ENCODE measurements at places on chromosomes 3 and 15. TPM values are rescaled to one million over a fixed set of nuclear protein-coding genes. Genes with fewer than 3 reads are reported as not detected.

DNA sequence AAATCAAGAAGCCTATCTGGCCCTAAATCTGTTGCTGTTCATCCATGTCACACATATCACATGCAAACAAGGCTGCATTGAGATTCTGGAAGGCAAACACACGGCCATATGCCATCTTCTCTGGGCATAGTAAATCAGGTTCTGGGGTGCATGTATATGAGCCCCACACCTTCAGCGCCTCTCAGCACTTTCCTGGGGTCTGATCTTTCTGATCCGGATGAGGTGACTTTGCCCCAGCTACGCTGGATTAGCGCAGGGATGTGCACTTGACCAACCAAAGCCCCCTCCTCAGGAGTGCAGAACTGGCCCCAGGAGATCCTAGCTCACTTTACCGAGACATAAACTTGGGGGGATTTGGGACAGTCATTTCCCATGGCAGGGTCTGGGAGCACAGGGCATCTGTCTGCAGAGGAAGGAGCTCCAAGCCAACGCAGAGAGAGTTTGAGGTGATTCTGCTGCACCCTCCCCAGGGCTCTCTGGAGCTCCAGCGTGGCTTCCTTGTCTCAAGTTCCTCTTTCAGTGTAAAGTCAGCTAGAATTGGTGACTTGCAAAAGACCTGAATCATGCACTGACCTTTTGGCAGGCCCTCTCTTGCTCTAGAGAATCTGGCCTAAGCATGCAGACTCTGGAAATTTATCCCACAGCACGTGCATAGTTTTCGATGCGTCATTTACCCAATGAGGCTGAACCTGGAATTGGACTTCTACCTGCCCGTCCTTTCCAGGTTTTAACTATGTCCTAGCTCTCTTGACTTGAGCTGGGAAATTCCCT, 63.5 kb upstream of the KLF13 start:
- H3K4me1 ChIP-seq: peaks cover 30% of the 10 kb centered on the region
- H3K27me3 ChIP-seq: no peaks in the 10 kb centered on the region
- H3K4me3 ChIP-seq: no peak overlapping the region
- no peak for DNase-seq
- peak overlapping the region; percentile 83 for H3K27ac ChIP-seq

CDHR4 gene
- total RNA-seq: not detected

DNA sequence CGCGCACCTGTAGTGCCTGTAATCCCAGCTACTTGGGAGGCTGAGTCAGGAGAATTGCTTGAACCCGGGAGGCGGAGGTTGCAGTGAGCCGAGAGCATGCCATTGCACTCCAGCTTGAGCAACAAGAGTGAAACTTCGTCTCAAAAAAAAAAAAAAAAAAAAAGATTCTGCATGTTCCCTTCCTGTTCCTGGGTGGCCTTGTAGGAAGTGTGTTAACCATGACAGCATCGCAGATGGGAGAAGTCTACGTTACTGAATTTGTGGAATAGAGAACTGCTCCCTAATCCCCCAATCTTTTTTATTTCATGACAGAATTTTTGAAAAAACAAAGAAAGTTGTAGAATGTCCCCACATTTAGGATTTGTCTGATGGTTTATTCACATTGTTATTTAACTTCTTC, 45.4 kb downstream of the FOXL2 start:
- no peak overlapping the region for H3K4me3 ChIP-seq
- H3K4me1 ChIP-seq: no peaks in the 10 kb centered on the region
- H3K36me3 ChIP-seq: no peaks in the 10 kb centered on the region
- no peak overlapping the region for H3K27ac ChIP-seq
- no peaks in the 10 kb centered on the region for H3K27me3 ChIP-seq

MEF2A gene
- 47.5 TPM for total RNA-seq

- DNase-seq: no peak
- H3K27me3 ChIP-seq: no peaks in the 10 kb centered on the region
- H3K27ac ChIP-seq: no peak overlapping the region
- no peaks in the 10 kb centered on the region for H3K4me1 ChIP-seq
- no peaks in the 10 kb centered on the region for H3K36me3 ChIP-seq
Measured at GRCh38 chr15:54915380-54915779, 281.4 kb downstream of the RSL24D1 start.

DNA sequence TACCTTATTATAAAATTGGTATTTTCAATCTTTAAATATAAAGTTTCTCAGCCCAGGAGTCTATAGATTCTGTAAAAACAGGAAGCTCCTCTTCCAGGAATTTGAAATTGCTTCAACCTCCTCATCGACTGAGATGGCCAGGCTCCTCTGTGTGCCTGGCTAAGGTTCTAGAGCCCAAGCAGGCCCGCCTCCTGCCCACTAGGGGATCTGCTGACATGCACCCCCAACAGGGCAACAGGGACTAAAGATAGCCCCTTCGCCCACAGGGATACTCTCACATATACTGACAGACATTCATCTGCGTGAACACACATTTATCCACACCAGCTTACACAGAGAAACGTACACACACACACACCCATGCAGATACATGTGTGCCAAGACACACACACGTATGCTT, 183.1 kb upstream of the TLE3 start:
- H3K27ac ChIP-seq: no peak overlapping the region
- no peak overlapping the region for H3K4me3 ChIP-seq
- H3K27me3 ChIP-seq: no peaks in the 10 kb centered on the region
- H3K36me3 ChIP-seq: no peaks in the 10 kb centered on the region
- no peaks in the 10 kb centered on the region for H3K4me1 ChIP-seq

- no peaks in the 10 kb centered on the region for H3K27me3 ChIP-seq
- no peak overlapping the region for H3K27ac ChIP-seq
- H3K4me1 ChIP-seq: no peaks in the 10 kb centered on the region
- DNase-seq: no peak
Measured at GRCh38 chr3:67790043-67790442, 135.6 kb upstream of the SUCLG2 start.

DNA sequence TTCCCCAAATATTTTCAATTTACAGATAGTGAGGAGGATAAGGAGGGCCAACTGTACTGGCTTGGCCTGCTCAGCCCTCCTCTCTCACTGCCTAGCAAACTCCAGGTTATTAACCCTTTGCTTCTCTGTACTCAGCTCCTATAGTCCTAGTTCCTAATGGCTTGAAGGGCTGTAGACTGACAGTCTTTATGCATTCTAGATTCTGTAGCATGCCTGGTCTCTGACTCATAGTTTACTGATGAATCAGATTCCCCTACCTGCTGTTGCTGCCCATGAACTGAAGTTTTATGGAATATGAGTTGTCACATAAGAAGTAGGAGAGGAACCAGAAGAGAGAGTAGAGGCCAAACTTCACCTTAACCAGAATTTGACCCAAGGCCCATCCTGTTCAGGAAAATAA, 27.1 kb upstream of the MAP3K13 start:
- DNase-seq: no peak
- no peaks in the 10 kb centered on the region for H3K4me1 ChIP-seq
- H3K27me3 ChIP-seq: no peaks in the 10 kb centered on the region
- H3K27ac ChIP-seq: no peak overlapping the region

SPSB4 gene
- total RNA-seq: not detected

GRCh38 chr3:171255236-171255806, 204.9 kb downstream of the TNIK start:
- no peak overlapping the region for H3K4me3 ChIP-seq
- no peak overlapping the region for H3K27ac ChIP-seq
- H3K4me1 ChIP-seq: no peaks in the 10 kb centered on the region
- H3K36me3 ChIP-seq: no peaks in the 10 kb centered on the region

DNA sequence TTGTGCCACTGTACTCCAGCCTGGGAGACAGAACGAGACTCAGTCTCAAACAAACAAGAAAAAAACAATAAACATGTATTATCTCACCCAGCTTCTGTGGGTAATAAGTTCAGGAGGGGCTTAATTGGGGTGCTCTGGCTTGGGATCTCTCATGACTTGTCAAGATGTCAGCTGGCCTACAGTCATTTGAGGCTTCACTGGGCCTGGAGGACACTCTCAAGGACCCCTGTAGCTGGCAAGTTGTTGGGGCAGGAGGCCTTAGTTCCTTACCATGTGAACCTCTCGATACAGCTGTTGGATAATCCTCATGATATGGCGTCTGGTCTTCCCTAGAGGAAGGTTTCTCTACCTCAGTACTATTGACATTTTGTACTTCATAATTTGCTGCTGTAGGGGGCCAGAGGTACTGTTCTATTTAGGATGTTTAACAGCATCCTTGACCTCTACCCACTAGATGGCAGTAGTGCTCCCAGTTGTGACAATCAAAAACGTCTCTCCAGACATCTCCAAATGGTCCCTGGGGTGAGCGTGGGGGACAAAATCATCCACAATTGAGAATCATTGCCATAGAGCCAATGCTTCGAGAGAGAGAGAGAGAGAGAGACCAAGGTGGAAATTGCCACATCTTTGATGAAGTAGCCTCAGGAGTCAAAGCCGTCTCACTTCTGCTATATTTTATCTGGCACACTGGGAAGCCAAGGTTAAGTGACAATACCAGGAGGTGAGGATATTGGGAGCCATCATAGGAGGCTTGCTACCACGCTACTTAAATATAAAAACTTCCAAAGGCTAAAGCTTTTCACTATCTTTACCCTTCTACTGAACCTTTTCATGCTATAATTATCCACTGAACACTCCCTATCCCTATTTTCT, 23.9 kb upstream of the SLTM start:
- H3K27ac ChIP-seq: no peak overlapping the region
- no peaks in the 10 kb centered on the region for H3K27me3 ChIP-seq
- H3K36me3 ChIP-seq: no peaks in the 10 kb centered on the region
- no peak for DNase-seq
- no peaks in the 10 kb centered on the region for H3K4me1 ChIP-seq

DNA sequence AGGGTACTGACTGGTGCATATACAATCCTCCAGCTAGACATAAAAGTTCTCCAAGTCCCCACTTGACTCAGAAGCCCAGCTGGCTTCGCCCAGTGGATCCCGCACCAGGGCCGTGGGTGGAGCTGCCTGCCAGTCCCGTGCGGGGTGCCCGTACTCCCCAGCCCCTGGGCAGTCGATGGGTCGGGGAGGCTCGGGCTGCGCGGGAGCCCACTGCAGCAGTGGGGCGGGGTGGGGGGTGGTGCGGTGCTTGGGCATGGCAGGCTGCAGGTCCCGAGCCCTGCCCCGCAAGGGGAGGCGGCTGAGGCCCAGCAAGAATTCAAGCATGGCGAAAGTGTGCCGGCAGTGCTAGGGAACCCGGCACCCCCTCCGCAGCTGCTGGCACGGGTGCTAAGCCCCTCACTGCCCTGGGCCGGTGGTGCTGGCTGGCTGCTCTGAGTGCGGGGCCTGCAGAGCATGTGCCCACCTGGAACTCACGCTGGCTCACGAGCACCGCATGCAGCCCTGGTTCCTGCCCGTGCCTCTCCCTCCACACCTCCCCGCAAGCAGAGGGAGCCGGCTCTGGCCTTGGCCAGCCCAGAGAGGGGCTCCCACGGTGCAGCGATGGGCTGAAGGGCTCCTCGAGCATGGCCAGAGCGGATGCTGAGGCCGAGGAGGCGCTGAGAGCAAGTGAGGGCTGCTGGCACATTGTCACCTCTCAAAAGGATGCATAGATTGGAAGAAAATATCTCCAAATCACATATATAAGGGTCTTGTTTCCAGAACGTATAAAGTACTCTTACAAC, 68.3 kb upstream of the PIK3R4 start:
- H3K27me3 ChIP-seq: no peaks in the 10 kb centered on the region
- H3K27ac ChIP-seq: no peak overlapping the region
- no peak for DNase-seq

DNA sequence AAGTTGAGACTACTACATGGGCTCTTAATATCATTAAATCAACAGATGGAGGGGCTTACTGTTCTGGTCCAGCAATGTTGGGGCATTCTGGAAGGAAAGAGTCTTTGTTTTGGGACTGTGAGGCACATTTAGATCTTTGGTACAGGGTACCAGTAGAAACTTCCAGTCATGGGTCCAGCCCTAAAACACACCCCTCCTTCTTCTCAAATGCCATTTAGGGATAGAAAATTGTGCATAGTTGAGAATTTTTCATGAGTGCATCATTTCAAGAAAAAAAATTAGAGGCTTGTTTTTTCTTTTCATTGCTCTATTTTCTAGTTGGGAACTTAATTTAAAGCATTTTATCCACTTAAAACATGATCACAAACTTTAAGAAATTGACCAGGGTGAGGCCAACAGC, 4.1 kb upstream of the RTP1 start:
- no peaks in the 10 kb centered on the region for H3K27me3 ChIP-seq
- DNase-seq: no peak
- H3K36me3 ChIP-seq: no peaks in the 10 kb centered on the region
- H3K4me3 ChIP-seq: no peak overlapping the region

- no peak for DNase-seq
- H3K4me3 ChIP-seq: no peak overlapping the region
- H3K4me1 ChIP-seq: no peaks in the 10 kb centered on the region
- H3K27me3 ChIP-seq: no peaks in the 10 kb centered on the region
Measured at GRCh38 chr3:128316481-128316891, 150.2 kb downstream of the DNAJB8 start.

SNX4 gene
- 39.5 TPM for total RNA-seq

DLG1 gene
- total RNA-seq: 150 TPM

- no peak overlapping the region for H3K4me3 ChIP-seq
- H3K27ac ChIP-seq: no peak overlapping the region
- no peak for DNase-seq
- no peaks in the 10 kb centered on the region for H3K4me1 ChIP-seq
Measured at GRCh38 chr3:10411598-10412332, 90.9 kb upstream of the SEC13 start.

MNS1 gene
- total RNA-seq: 0.57 TPM

DNA sequence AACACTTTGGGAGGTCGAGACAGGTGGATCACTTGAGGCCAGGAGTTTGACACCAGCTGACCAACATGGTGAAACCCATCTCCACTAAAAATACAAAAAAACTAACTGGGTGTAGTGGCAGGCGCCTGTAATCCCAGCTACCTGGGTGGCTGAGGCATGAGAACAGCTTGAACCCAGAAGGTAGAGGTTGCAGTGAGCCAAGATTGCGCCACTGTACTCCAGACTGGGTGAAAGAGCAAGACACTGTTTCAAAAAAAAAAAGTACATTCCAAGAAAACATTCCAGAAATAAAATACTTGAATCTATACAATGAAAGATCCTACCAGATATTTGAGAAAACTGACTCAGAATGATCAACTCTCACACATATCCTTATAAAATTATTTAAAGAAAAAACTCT, 30.4 kb downstream of the TFDP2 start:
- H3K27me3 ChIP-seq: no peaks in the 10 kb centered on the region
- no peak overlapping the region for H3K27ac ChIP-seq
- no peak overlapping the region for H3K4me3 ChIP-seq
- H3K36me3 ChIP-seq: no peaks in the 10 kb centered on the region
- no peak for DNase-seq
- peaks cover 4% of the 10 kb centered on the region for H3K4me1 ChIP-seq

STRC gene
- 1.1 TPM for total RNA-seq

DNA sequence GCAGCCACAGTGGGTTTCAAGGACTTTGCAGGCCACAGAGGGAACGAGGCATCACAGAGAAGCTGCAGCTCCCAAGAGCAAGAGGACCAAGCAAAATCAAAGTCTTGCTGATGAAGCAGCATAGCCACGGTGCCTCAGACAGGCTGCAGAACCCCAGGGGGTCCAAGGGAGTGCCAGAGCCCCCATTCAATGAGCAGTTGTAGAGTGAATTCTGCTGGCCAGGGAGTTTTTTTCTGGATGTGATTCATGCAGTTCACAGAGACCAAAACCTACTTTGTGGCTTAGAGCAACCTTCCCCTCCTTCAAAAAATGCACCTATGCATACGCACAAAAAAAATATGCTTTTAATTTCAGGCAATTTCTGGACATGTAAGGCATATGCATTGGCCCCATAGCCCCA, 409.0 kb downstream of the VPS13C start:
- H3K4me1 ChIP-seq: peaks cover 21% of the 10 kb centered on the region
- no peak overlapping the region for H3K4me3 ChIP-seq
- no peak overlapping the region for H3K27ac ChIP-seq
- H3K27me3 ChIP-seq: no peaks in the 10 kb centered on the region

PRKAR2A gene
- total RNA-seq: 34.7 TPM

ZNF385D gene
- 3.4 TPM for total RNA-seq
